Neural cell (in vitro differentiated cells): ENCODE measurements at places on chromosomes 4 and X. TPM values are rescaled to one million over a fixed set of nuclear protein-coding genes. Genes with fewer than 3 reads are reported as not detected.

The SHROOM4 gene
- 1.4 and 2.6 TPM in 2 replicates for polyA plus RNA-seq

The LRBA gene
- 7.1 and 12.6 TPM in 2 replicates for polyA plus RNA-seq

The SH2D1A gene
- not detected in 2 replicates for polyA plus RNA-seq

The BEX3 gene
- 989 and 991 TPM in 2 replicates for polyA plus RNA-seq

The RGN gene
- 1.5 TPM in 1 of 2 replicates, not detected in the other for polyA plus RNA-seq

The SEPSECS gene
- polyA plus RNA-seq: 5.6 and 6.5 TPM in 2 replicates

The ABLIM2 gene
- 14.9 and 103 TPM in 2 replicates for polyA plus RNA-seq

The SATL1 gene
- polyA plus RNA-seq: 2.6 TPM in 2 replicates

The FGG gene
- polyA plus RNA-seq: not detected in 2 replicates

The SLC39A8 gene
- 0.53 TPM in 1 of 2 replicates, not detected in the other for polyA plus RNA-seq

The WAS gene
- polyA plus RNA-seq: 1.0 and 1.1 TPM in 2 replicates

The FGF16 gene
- polyA plus RNA-seq: not detected in 2 replicates

The ARSJ gene
- 0.10 TPM in 1 of 2 replicates, not detected in the other for polyA plus RNA-seq

The GLRB gene
- 24.9 and 25.1 TPM in 2 replicates for polyA plus RNA-seq

The SSX4 gene
- polyA plus RNA-seq: not detected in 2 replicates

The TEX13B gene
- not detected in 2 replicates for polyA plus RNA-seq
